GM04503 (cell line): ENCODE measurements at places on chromosomes 3 and 15.
A peak's percentile ranks its signal among the peaks of the same experiment; 100 is the strongest.

DNA sequence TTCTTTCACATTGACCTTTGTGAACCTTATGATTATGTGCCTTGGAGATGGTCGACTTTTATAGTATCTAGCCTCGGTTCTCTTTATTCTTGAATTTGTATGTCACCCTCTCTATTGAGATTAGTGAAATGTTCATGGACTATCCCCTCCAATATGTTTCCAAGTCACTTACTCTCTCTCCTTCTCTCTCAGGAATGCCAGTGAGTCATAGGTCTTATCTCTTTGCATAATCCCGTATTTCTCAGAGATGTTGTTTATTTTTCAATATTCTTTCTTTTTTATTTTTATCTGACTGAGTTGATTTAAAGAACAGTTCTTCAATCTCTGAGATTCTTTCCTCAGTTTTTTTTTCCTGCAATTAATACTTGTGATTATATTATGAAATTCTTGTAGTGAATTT is 411.6 kb upstream of the CADM2 start:
- no peak for DNase-seq

DNA sequence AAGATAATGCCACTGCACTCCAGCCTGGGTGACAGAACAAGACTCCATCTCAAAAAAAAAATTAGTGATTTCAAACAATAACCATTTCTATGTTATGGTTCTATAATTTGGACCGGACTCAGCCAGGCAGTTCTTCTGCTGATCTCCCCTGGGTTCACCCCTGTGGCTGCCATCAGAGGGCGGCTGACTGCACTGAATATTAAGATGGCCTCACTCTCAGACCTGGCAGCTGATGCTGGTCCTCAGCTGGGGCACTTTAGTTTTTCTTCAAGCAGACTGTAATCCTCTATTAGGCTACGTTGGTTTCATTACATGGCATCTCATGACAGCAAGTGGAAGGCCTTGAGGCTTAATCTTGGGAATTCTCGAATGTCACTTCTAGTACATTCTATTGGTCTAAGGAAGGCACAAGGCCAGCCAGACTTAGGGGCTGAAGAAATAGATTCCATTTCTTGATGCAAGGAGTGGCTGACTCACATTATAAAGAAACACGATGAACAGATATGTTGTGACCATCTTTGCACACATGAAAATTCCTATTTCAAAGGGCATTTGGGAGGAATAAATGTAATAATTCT is 12.8 kb downstream of the GALNT15 start:
- no peak for DNase-seq

GRCh38 chr15:67127331-67127664 is 61.9 kb downstream of the SMAD3 start:
- no peak for DNase-seq

- no peak for DNase-seq
These were observed 150.9 kb downstream of the ITPR1 start for GRCh38 chr3:4643904-4644547.

- DNase-seq = no peak
These were observed 63.9 kb downstream of the CGNL1 start for GRCh38 chr15:57440167-57440566.

DNA sequence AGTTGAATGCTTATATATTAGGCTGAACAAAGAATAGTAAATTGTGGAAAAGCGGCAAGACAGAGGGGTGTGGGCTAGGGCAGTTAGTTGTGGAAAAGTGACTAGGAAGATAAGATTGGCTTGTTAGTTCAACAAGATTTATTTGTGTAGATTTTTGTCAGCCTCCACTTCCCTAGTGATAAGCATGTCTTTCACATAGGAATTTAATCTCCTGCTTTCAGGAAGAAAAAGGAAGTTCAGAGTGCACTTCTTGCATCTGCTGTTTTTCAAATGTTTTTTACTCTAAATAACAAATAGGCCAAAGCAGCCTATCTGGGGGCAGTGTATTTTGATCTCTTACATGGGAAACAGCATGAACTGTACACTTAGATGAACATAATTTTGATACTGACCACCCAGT is 919.9 kb downstream of the NAALADL2 start:
- DNase-seq = no peak

DNA sequence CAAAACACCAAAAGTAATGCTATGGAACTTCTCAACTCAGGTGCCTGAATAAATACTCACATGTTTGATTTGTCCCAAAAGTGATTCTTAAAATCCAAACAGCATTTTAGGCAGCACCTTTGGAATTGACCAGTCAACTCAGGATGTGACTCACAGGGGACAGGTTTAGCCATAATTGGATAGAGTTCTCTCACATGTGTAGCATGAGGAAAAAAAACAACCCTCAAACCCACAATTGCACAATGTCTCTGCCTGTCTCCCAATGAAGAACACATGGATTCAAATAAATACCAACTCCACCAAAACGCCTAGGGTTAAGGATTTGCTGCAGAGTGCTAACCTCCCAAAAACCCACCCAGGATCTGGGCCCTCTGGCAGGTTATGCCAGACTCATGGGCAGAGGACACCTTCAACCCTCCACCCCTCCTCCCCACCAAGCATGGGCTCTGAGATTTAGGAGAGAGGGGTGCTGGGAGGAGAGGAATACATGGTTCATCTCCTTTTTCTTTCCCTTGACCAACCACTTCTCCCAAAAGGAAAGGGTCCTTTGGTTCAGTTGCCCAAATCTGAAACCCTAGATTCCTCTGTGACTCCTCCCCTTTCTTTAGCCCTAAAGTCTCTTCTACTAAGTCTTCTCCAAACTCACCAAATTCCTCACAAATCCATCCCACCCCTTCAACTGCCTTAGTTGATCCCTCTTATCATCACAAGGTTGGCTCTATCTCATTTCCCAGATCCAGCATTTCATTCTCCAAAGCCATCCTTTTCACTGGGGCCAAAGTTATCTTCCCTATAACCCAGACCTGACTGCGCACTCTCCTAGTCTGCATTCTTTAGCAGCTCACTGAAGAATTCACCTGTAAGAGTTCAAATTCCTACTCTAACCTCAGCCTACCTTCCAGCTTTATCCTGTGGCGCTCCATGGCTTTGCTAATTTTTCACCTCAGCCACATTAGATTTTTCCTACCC is 7.7 kb downstream of the RYK start:
- DNase-seq = peak; percentile 79
